Caco-2 (cell line): ENCODE measurements at places on chromosomes 5 and 9. TPM values are rescaled to one million over a fixed set of nuclear protein-coding genes. Genes with fewer than 3 reads are reported as not detected.

- no peak for DNase-seq
- no peaks in the 10 kb centered on the region for H3K27me3 ChIP-seq
- no peaks in the 10 kb centered on the region for H3K36me3 ChIP-seq
- H3K4me1 ChIP-seq, result no peaks in the 10 kb centered on the region
- H3K27ac ChIP-seq, result no peak overlapping the region
Measured at GRCh38 chr5:87079219-87079618, 188.5 kb upstream of the RASA1 start.

GRCh38 chr5:38709678-38710306 lies 136.0 kb upstream of the OSMR start:
- no peak for DNase-seq
- H3K36me3 ChIP-seq, result no peaks in the 10 kb centered on the region
- H3K27ac ChIP-seq, result no peak overlapping the region
- H3K4me3 ChIP-seq, result no peak overlapping the region
- H3K4me1 ChIP-seq, result peaks cover 35% of the 10 kb centered on the region
- H3K27me3 ChIP-seq, result no peaks in the 10 kb centered on the region

DNA sequence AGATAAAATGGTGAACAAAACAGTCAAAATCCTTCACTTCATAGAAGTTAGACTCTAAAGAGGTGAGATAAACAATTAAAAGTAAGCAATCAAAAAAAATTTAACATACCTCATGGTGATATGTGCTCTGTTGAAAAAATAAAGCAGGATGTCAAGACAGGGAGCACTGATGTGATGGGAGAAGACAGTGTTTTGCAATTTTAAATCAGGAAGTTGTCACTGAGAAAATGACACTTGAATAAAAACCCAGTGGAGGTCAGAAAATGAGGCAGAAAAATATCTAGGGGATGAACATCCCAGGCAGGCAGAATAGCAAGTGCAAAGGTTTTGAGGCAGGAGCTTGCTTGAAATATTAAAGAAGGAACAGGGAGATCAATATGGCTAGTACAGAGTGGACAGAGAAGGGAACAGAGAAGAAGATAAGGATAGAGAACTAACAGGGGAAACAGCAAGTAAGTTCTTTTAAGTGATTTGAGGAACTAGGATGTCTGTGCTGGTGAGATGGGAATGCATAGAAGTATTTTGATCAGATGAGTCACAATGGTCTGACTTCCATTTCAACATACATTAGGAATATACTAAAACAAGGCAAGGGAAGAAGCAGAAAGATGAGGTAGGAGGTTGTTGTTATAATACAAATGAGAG lies 130.4 kb downstream of the CHSY3 start:
- H3K27ac ChIP-seq, result no peak overlapping the region
- no peaks in the 10 kb centered on the region for H3K27me3 ChIP-seq
- H3K4me1 ChIP-seq, result no peaks in the 10 kb centered on the region
- DNase-seq, result no peak
- H3K4me3 ChIP-seq, result no peak overlapping the region

Gene ZNF300
- 1.8 and 2.2 TPM in 2 replicates for total RNA-seq

GRCh38 chr5:93874080-93874479 lies 132.7 kb upstream of the POU5F2 start:
- H3K27me3 ChIP-seq, result no peaks in the 10 kb centered on the region
- no peak overlapping the region for H3K27ac ChIP-seq
- H3K4me3 ChIP-seq, result no peak overlapping the region
- H3K4me1 ChIP-seq, result no peaks in the 10 kb centered on the region
- no peak for DNase-seq

DNA sequence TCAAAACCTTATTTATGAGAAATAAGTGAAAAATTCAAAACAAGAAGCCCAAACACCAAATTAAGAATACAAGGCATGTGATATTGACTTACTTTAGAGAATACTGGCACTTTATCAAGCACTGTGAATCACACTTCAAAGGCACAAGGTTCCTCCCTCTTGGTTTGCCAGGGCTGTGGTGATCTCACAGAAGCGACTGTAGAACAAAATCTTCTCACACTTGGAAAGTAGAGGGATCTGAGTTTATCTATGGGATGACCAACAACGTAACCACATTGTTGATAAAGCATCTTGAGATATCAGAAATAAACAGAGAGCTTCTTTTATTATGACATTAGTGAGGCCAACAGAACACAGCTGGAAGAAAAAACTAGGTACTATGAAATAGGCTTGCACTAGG lies 295.9 kb downstream of the NFIB start:
- no peaks in the 10 kb centered on the region for H3K4me1 ChIP-seq
- H3K27ac ChIP-seq, result no peak overlapping the region
- H3K36me3 ChIP-seq, result no peaks in the 10 kb centered on the region
- no peaks in the 10 kb centered on the region for H3K27me3 ChIP-seq
- H3K4me3 ChIP-seq, result no peak overlapping the region

DNA sequence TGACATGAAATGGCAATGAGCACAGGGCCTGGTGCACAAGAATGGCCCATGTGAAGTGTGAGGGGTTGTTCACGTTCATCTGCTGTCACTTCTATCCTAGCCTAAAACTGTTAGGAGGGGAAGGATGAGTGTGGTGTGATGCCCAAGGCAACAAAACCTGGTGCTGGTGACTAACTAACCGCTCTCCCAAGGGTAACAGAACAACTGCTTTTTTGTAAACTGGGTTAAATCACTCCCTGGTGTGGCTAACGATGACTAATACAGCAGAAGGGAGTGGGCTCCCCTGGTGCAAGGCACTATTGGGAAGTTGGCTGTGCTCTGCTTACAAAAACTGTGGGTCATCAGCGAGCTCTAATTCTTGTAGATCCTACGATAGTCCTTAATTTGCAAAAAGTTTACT lies 103.2 kb upstream of the VCAN start:
- no peaks in the 10 kb centered on the region for H3K36me3 ChIP-seq
- H3K27ac ChIP-seq, result no peak overlapping the region
- no peaks in the 10 kb centered on the region for H3K27me3 ChIP-seq
- DNase-seq, result no peak

DNA sequence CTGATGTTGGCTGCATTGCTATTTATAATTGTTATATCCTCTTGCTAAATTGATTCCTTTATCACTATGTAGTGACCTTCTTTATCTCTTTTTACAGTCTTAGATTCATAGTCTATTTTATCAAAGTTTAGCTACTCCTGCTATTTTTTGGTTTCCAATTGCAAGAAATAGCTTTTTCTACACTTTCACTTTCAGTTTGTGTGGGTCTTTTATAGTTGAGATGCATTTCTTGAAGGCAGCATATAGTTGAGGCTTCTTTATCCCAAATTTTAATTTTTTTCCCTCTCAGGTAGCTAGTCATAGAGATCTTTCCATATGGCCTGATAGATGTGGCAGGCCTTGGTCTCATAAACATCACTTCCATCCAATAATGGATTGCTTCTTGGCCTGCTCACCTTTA lies 228.5 kb downstream of the COMMD10 start:
- no peak for DNase-seq
- H3K36me3 ChIP-seq, result no peaks in the 10 kb centered on the region
- H3K4me1 ChIP-seq, result no peaks in the 10 kb centered on the region
- H3K27ac ChIP-seq, result no peak overlapping the region

DNA sequence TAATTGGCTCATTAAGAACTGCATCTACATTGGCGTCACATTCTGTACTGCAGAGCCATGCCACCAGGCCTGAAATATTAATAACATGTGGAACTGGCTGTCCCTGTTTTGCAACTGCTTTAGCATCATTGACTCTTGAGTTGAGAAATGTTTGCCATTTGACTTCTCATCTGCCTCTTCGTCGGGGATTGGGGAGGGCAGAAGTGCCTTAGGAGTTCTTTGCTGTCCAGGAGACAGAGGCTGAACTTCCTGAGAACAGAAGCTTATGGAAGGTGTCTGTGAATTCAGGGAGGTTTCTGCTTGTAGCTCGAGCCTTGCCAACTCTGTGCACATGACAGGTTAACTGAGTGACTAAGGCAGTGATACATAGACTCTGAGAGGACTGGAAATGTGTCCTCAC lies 265.0 kb downstream of the KIF4B start:
- H3K36me3 ChIP-seq, result no peaks in the 10 kb centered on the region
- H3K4me1 ChIP-seq, result no peaks in the 10 kb centered on the region
- 0 out of 2 replicates have a peak, but pooled peaks cover 1% of the 10 kb centered on the region for H3K27me3 ChIP-seq

- H3K4me3 ChIP-seq, result no peak overlapping the region
- H3K27ac ChIP-seq, result no peak overlapping the region
- no peaks in the 10 kb centered on the region for H3K4me1 ChIP-seq
Measured at GRCh38 chr9:82555431-82556051, 507.4 kb downstream of the RASEF start.

Gene MCIDAS
- 1.9 and 2.0 TPM in 2 replicates for total RNA-seq

GRCh38 chr5:40780199-40780598 lies 18.0 kb downstream of the PRKAA1 start:
- no peak overlapping the region for H3K27ac ChIP-seq
- no peaks in the 10 kb centered on the region for H3K27me3 ChIP-seq
- 0 out of 2 replicates have a peak, but pooled peaks cover 1% of the 10 kb centered on the region for H3K36me3 ChIP-seq
- no peak overlapping the region for H3K4me3 ChIP-seq
- peaks cover 51% of the 10 kb centered on the region for H3K4me1 ChIP-seq

DNA sequence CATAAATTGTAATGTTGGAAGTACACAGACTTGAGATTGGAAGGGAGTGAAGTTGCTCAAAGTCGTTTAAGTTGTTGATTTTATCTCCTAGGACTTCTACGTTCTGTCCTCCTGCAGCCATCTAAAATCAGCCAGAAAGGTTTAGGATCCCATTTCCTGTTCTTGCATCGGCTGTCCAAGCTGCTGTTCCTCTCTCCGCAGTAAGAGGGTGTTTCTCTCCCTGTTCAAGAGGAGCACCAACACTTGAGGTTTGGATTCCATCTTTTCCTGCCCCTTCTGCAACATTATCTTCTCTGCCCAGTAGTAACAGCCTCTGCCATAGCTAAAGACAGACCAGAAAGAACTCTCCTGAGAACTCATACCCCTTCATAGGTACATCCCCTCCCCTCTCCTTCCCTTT lies 373.4 kb downstream of the GADD45G start:
- no peaks in the 10 kb centered on the region for H3K4me1 ChIP-seq
- no peaks in the 10 kb centered on the region for H3K27me3 ChIP-seq
- DNase-seq, result peak; percentile 35

Gene KIF4B
- total RNA-seq, result 0.14 TPM in 2 replicates

DNA sequence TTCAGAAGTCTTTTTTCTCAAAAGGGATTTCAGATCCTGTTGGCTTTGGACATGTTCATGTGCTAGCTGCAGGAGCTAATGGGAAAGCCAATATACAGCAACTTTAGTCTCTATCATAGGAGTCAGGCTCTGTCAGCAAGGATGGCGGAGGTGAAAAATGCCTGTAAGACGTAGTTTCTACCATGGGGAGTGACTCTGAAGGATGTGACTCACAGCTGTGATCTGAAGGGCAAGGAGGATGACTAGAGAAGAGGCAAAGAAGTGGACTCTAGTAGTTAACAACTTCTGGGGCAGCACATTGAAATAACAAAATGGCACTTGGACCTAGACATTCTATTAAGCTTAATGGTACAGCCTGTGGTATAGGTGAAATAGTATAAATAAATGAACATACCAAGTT lies 3.1 kb upstream of the NDUFS4 start:
- H3K36me3 ChIP-seq, result no peaks in the 10 kb centered on the region
- H3K4me1 ChIP-seq, result 0 out of 2 replicates have a peak, but pooled peaks cover 3% of the 10 kb centered on the region

DNA sequence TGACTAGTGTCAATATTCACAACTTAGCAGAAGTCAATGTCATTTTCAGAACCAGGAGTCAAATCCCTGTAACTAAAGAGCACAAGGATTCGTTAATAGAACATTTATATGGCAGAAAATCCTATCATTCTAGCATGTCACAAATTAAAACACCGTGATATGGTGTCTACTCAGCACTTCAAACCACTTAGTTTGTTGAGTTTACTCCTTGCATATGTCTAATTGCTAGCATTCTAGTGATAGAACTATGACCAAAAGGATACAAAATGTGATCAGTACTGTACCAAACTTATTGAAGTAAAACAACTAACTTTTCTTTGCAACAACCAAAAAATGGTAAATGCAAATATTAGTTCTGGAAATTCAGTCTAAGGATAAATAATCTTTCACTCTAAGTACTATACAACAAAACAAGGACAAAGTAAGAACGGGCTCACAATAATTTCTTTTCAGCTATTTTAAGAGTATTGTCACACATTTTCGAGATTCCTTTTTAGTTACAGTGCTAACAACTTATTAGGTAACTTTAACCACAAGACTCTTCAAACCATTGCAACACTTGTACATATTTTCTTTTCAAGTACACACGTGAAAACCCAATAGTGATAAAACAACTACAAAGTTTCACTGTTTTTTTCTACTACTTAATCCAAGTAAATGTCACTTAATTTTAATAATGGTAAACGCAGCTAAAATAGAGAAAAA lies 845.2 kb upstream of the CDH10 start:
- no peak overlapping the region for H3K4me3 ChIP-seq
- DNase-seq, result no peak
- no peaks in the 10 kb centered on the region for H3K36me3 ChIP-seq
- no peaks in the 10 kb centered on the region for H3K27me3 ChIP-seq
- H3K4me1 ChIP-seq, result 0 out of 2 replicates have a peak, but pooled peaks cover 4% of the 10 kb centered on the region
- H3K27ac ChIP-seq, result no peak overlapping the region

DNA sequence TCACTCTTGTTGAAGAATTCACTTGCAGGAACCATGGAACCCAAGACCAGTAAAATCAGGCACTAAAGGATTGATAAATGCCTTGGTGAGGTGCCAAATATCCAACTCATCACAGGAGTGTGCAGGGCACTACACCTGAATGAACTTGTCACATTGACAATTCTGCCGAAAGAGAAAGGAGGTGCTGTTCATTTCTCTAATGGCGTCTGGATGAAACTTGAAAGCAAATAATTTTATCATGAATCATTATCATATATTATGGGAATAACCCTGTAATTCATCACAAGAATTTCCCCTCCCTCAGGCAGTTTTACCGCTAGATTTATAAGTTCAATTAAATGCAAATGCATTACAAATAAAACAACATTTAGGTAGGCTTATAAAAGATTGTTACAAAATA lies 360.0 kb downstream of the GLIS3 start:
- H3K27ac ChIP-seq, result no peak overlapping the region
- no peak overlapping the region for H3K4me3 ChIP-seq
- H3K36me3 ChIP-seq, result no peaks in the 10 kb centered on the region
- H3K4me1 ChIP-seq, result 0 out of 2 replicates have a peak, but pooled peaks cover 2% of the 10 kb centered on the region
- H3K27me3 ChIP-seq, result no peaks in the 10 kb centered on the region; the same call in 1 of the 2 replicates

DNA sequence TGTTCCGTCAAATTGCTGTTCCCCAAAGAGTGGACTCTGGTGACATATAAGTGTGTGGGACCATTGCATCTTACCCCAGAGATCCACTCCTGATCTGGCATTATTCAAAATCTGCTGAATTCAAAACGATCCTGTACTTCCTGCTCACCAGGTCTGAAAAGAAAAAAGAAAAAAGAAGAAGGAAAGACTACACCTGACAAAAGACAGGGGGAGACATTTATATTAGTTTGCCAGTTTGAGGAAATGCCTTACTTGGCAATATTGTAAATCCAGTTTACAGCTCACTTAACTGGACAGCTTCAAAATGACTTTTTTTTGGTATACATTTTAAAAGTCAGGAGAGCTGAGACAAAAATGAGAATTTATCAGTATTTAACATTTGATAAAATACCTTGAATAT lies 15.0 kb upstream of the GRHPR start:
- no peak overlapping the region for H3K27ac ChIP-seq
- no peaks in the 10 kb centered on the region for H3K36me3 ChIP-seq
- no peaks in the 10 kb centered on the region for H3K27me3 ChIP-seq
- DNase-seq, result no peak
- no peak overlapping the region for H3K4me3 ChIP-seq

Gene CAPSL
- total RNA-seq, result not detected in 2 replicates

Gene HRCT1
- total RNA-seq, result not detected in 2 replicates

Gene STOML2
- total RNA-seq, result 235 and 239 TPM in 2 replicates

Gene CARTPT
- total RNA-seq, result not detected in 2 replicates
